BJ (cell line): ENCODE measurements at places on chromosomes 5 and 9.

DNA sequence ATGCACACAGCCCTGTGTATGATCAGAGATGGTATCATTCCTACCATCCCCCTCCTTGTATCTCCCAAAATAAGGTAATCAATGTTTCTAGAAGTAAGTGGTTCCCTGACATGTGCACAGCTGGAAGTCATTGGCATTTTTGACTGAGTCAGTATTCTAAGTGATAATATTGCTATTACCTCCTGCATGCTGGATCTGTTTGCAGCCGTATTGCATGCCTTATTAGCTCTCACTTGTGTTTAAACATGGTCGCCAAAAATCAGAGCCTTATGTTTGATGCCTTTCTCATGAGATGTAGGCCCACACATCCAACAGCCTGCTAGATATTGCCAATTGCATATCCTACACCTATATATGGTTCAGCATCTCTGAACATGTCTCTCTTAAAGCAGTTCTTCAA, 254.3 kb downstream of the CDH12 start:
- DNase-seq = no peak

GRCh38 chr9:68979538-68980314, 34.2 kb downstream of the PRKACG start:
- no peak for DNase-seq

- peak; percentile 51 for DNase-seq
Observed at GRCh38 chr5:54470128-54470527, 14.6 kb downstream of the HSPB3 start.

- DNase-seq = no peak
Observed at GRCh38 chr9:72681283-72681630, 159.8 kb downstream of the TMC1 start.

DNA sequence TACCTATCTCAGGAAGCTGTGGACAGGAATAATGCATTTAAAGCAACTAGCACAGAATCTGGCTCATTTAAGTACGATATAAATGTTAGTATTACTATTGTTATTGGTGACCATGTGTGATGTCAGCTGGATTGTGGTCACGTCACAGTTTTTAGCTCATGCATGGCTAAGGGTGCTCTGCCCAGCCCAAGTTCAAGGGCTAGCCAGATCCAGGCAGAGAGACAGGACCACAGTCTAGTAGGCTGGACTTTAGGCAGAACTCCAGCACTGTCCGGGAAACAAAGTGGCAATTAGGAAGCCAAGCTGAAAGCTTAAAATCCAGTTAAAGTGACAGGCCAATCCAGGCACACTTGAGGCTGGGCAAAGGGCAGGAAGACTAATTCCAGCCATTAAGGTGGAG, 273.6 kb downstream of the ADAMTSL1 start:
- no peak for DNase-seq

DNA sequence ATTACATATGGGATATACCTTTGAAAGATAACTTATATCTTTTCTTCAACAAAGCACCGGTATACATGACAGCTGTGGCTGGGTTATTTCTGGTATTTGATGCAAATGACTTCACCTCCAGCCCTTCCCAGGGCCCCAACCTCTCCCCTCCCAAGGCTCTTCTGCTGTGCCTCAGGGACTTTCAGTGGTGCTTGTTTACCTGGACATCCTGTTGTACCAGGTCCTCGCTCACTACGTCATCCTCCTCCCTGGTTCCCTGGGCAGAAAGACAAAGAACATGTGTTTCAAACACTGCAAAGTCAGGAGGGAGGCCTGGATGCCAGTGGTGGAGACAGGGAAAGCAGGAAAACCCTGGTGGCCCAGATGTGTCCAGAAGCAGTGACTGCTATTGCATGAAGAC, 23.4 kb downstream of the ANXA6 start:
- no peak for DNase-seq

DNA sequence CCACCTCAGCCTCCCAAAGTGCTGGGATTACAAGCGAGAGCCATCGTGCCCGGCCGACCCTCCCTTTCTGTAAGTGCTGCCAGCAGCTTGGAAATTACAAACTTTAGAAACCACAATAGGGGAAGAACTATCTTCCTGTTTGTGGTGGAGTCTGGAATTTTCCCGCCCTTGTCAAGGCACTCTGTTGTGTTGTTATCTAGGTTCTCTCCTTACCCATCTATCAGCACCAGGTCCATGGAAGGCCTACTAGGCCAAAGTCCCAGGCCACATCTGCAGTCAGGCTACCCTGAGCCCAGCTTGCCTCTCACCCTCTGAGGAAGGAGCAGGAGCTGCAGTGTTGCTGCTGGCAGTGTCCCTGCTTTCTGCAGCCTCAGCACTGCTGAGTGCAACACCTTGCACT, 214.9 kb downstream of the MCTP1 start:
- DNase-seq = no peak

GRCh38 chr9:99825172-99826046, 3.7 kb downstream of the NR4A3 start:
- DNase-seq = no peak
